ENCODE measurements at places on chromosomes 6 and 20.

DNA sequence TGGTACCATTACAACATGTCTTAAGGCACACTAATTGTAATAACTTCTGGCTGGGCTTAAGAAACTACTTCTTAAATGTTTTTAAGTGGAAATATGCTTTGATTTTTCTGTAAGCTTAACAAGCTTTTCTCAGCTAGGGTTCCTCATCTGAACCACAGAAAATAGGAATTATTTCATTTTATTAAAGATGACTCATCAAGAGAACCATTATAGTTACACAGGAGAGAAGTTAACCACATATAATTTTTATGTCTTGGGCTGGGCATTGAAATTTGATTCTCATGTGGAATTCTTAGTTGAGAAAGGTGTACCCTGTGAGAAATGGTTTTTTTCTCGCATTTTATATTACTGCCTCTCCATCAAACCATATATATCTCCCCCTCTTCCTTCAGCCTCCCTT, 75.1 kb downstream of the QKI start:
- DNase-seq: no peak

GRCh38 chr6:147180926-147181325, 23.3 kb upstream of the STXBP5 start:
- no peak for DNase-seq

DNA sequence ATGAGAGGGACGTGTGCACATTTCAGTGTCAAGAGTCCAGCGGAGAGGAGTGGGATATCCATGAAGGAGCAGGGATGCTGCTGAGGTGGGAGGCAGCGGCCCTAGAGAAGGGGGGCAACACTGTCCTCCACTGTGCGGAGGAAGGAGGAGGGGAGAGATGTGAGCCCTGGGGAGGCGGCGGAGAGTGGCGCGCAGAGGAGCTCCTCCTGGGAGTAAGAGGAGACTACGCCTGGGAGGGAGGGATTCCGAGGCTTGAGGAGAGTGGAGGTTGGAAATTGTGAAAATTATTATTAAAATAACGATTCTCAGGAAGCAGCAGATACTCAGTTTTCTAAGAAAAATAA, 142.7 kb downstream of the CEP57L1 start:
- DNase-seq: no peak

- no peak for DNase-seq
Measured at GRCh38 chr6:84425971-84426705, 198.7 kb upstream of the CEP162 start.

- no peak for DNase-seq
Measured at GRCh38 chr6:34717466-34717865, 20.9 kb upstream of the ILRUN start.

DNA sequence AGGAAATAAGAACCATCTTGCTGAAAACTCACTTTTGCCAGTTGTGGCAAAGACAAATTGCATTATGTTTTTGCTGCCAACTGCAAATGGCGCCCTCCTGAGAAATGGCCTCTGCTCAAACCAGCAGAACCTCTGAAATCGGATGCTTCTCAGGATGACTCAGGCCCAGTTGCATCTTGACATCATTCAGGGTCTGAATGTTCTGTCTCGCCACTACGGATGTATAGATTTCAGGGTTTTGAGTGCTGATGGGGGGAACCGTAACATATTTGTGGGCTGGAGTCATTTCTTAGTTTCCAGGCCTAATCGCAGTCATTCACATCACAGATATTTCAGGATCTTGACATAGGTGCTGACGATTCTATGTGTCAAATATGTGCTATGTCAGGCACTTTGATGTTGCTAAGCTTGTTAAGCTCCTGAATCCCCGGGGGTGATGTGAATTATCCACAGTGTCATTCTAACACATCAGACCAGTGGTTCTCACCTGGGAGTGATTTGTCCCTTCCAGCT, 207.1 kb downstream of the NFATC2 start:
- DNase-seq: no peak

GRCh38 chr6:11407414-11407813, 130.1 kb upstream of the TMEM170B start:
- no peak for DNase-seq

GRCh38 chr6:33018904-33019303, 9.5 kb upstream of the HLA-DOA start:
- DNase-seq: no peak

- no peak for DNase-seq
Measured at GRCh38 chr20:50438986-50439407, 71.2 kb upstream of the PTPN1 start.

DNA sequence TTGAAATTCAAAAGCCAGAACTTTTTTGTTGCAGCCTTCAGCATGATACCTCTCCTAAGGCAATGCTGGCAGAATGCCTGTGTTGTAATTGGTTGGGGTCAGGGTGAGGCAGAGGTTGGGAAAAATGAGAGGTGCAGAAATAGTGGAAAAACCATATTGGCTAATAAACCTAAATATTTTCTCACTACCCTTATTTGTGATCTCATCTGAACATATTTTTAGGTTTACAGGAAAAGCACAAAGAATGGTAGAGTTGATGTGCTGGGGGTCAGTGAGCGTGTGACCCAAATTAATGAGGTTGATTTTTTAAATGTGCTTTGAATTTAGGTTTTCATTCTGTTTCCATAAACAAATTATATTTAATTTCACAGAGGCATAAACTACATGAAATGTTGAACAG, 437.3 kb downstream of the HDGFL1 start:
- no peak for DNase-seq

- no peak for DNase-seq
Measured at GRCh38 chr20:18443886-18444285, 22.9 kb downstream of the DZANK1 start.

DNA sequence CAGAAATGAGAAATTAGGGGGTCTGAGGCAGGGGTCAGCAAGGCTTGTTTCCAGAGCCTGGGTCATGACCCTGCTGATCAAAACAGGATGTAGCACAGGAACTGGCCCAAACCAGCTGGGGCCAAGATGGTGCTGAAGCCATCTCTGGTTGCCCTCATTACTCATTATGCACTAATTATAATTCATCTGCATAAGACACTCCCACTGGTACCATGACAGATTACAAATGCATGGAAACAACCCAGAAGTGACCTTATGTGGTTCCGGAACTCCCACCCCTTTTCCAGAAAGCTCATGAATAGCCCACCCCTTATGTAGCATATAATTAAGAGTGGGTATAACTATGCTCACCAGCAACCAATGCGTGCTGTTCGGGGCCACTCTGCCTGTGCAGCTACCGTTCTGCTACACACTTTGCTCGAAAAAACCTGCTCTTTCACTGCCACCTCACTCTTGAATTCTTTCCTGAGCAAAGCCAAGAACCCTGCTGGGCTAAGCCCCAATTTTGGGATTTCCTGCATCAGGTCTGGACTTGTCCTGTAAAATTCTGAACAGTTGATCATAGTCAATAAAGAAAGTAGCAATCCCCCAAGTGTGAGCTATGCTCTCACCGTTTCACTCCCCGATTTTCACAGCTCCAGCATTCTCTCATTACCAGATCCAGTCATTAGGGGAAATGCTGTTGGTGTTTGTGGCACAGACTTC, 122.3 kb downstream of the WDR27 start:
- DNase-seq: no peak

GRCh38 chr20:14631011-14631410, 293.6 kb upstream of the FLRT3 start:
- DNase-seq: no peak

- no peak for DNase-seq
Measured at GRCh38 chr6:35900448-35900847, 20.4 kb downstream of the SRPK1 start.

DNA sequence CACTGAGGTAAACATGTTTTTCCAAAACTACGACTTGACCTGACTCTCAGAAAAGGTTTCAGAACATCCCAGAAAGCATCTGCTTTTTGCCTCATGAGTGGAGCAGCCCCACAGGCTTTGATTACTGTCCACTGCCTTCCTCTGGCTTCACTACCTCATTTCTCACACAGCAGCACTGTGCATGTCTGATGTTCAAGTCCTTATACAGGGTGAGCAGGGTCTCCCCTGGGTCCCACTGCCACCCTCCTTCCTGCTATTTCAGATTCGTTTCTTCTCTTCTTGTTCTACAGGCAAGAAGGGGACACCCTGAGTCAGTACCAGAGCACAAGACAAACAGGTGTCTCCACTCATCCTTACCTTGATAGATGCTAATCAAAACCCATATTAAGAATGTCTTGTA, 64.7 kb upstream of the NFATC2 start:
- no peak for DNase-seq

DNA sequence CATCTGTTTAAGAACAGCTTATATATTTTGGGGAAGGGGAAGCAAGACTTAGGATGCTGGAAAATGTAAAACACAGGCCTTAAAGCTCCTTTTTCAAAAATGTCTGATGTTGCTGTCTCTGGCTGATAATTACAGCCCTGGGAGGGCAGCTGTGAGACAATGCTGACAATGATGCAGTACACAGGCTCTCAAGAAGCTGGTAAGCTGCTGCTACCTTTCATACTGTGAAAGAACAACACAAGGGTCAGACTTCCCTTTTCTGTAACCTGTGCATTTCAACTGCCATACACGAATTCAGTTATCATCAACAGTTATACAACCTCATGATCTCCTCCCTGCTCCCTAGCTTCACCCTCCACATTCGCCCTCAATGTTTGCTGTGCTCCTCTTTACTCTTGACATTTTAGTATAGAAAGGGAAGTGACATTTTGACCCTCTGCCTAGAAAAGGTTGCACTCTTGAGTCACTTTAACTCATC, 25.2 kb downstream of the MAP7 start:
- no peak for DNase-seq

- DNase-seq: no peak
Measured at GRCh38 chr20:22180244-22180643, 404.1 kb downstream of the FOXA2 start.

DNA sequence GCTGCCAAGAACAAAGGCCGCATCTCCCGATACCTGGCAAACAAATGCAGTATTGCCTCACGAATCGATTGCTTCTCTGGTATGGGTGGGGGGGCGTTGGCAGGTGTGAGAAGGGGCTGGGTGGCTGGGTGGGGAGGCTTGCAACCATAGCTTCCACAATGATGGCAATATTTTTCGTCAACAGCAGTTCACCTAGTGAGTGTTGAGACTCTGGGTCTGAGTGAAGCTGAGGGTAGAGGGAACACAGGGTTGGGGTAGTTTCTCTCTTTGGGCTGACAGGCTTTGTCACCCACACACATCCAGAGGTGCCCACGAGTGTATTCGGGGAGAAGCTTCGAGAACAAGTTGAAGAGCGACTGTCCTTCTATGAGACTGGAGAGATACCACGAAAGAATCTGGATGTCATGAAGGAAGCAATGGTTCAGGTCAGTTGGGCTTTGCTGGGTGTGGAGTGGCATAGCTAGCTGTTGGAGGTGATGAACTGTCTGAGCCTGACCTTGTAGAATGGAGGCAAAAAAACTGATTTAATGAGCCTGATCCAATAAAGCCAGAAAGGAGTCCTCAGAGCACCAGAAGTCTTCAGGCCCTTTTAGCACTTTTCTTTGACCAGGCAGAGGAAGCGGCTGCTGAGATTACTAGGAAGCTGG, 4.2 kb downstream of the NOP56 start:
- DNase-seq: no peak

- DNase-seq: no peak
Measured at GRCh38 chr6:166813461-166813860, 142.9 kb downstream of the RNASET2 start.

GRCh38 chr20:20497242-20497978, 129.5 kb downstream of the INSM1 start:
- DNase-seq: no peak

- DNase-seq: no peak
Measured at GRCh38 chr6:17656644-17657043, 50.1 kb downstream of the NUP153 start.

DNA sequence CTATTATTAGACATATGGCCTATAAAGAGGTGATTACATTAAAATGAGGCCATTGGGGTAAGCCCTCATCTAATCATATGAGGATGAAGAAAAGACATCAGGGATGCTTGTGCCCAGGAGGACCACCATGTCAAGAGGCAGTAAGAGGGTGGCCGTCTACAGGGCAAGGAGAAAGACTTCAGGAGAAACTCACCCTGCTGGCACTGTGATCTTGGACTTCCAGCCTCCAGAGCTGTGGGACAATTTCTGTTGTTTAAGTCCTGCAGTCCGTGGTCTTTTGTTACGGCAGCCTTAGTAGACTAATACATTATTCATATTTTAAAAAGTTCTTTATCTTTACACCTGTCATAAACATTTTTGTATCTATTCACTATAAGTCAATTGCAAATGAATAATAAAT, 290.0 kb downstream of the PRL start:
- no peak for DNase-seq

DNA sequence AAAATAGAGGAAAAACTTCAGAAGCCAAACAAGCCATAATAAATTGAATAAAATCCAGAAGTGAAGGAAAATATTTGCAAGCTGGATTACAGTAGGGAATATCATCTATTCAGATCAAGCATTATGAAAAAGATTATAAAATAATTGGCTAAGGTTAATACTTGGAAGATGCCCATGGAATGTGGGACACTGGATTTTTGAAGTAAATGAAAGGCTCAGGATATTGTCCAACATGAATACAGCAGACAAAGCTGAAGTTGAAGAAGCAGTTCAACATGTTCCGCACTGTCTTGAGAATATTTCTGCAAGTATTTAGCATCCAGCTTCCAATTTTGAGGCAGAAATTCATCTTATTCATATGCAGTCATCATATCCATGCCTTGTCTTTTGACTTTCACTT, 1278.4 kb upstream of the GJE1 start:
- DNase-seq: no peak

DNA sequence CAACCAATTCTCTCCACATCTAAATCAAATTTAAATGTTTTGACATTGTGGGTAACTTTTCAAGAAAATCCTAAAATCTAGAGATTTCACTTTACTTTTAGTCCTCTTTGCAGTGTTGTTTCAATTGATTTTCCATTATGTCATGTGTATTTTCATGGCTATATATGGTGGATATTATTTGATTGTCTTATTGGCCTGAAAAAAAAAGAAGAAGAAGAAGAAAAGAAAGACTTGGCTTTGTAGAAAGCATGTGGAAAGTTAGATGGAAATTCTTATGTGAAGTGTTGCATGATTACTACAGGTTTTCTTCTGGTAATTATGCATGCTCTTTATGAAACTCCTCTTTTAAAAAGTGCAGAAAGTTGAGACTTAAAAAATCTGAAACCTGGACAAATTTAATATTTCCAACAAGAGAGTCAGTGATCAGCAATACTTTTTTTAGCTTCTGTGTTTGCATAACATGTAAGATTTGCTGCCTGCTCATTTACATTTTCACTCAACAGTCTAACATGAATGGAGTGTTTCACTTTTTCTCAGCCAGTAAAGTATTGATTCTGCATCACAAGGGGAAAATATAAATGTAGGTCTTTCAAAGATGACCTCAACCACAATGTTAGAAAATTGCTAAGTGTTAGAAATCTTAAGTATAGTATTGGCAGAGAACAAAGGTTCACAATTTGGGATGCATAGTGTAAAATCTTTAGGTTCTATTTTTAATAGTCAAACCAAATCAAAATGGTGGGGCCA, 438.7 kb downstream of the BCKDHB start:
- DNase-seq: no peak

GRCh38 chr20:34300256-34300806, 2.8 kb downstream of the AHCY start:
- DNase-seq: peak; percentile 51
